CD4-positive, alpha-beta T cell treated with Interleukin-4 for 4 hours (primary cell): ENCODE measurements at places on chromosomes 4 and X.

- DNase-seq, result no peak
These were observed 190.3 kb upstream of the SPOCK3 start for GRCh38 chr4:167424341-167425256.

- DNase-seq, result no peak
These were observed 147.5 kb upstream of the SMIM31 start for GRCh38 chr4:164606478-164606877.

- peak; percentile 10 for DNase-seq
These were observed 645 bp downstream of the AMMECR1 start for GRCh38 chrX:110317061-110317819.

DNA sequence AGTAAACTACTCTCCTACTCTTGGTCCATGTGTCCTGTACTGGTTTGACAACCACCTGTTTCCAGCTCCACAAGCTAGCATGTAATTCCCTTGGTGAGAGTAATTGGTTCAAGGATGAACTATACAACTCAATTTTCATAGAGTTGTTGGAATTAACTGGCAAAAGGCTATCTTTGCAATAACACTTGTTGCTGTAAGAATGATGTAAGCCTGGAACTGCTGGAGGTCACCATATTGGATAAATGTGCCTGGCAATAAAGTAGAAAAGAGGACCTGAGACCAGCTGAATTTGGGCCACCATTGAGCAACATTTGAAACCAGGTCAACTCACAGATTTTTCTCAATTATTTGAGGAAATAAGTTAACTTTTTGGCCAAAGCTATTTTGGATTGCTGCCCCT is 175.5 kb downstream of the CAMK2D start:
- DNase-seq, result no peak

- DNase-seq, result no peak
These were observed 125.7 kb downstream of the CAMK2D start for GRCh38 chr4:113635739-113636437.

DNA sequence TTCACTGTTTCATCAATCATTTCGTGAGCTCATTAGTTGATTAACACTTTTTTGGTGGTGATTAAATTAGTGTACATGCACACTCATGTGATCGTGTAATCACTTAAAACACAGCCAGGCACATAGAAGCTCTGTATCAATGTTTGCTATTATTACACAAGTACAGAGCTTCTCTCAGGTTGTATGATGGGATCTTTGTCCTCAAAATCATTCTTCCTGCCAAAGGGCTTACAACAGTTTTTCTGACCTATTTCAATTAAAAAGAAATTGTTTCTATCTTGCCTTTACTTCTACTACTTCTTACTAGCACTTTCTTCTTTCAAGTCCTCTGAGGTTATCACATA is 145.1 kb downstream of the AMELX start:
- no peak for DNase-seq

DNA sequence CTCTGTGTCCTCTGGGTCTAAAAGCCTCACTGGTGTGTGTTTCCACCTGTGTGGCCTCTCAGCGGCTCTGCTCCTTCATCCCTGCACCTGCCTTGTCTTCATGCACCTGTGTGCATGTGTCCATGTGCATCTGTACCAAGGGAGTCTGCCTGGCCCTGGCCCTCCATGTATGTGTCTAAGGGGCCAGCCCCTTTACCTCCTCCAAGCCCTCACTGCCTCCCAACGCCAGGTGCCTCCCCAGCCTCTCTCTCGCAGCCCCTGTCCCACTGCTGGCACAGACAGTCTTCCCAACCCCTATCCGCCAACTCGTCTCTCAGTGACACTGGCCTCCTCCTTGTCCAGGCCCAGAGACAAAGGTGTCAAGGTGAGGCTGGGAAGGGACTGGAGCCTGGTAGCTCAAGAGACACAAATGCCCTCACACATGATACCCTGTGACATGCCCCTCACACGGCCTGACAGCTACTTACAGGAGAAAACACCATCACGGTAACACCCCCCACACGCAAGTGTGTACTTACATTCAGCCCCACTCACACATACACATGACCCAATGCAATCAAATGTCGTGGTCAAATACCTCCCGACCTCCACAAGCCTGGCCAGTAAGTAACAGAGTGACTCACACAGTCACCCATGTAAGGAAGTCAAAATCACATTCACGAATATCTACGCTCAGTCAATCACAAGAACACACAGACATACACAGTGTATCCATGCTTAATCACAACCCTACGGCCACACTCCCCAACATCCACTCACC is 11.4 kb downstream of the L1CAM start:
- DNase-seq, result no peak

DNA sequence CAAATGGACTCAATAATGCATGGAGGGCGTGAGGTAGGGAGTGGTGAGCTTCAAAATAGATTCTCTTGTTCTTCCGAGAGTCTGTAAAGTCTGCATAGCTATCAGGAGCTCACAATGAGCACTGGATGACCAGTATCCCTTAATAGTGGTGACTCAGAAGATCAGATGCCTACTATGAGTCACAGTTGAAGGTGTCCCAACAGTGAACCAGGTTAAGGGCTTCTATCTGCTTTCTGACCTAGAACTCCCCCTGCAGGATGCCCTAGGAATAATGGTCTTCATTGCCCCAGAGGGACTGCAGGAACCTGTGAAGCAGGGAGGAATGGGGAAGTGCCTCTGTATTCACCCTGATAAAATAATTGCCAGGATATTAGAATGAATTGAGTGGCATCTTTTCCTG is 22.1 kb downstream of the DGKK start:
- DNase-seq, result no peak

GRCh38 chr4:185839194-185839712 is 27.3 kb upstream of the SORBS2 start:
- no peak for DNase-seq

- no peak for DNase-seq
These were observed 3.3 kb upstream of the TAPT1 start for GRCh38 chr4:16229604-16230003.

- no peak for DNase-seq
These were observed 1537.9 kb downstream of the PCDH18 start for GRCh38 chr4:135994360-135994759.

- DNase-seq, result no peak
These were observed 6.4 kb upstream of the HAUS7 start for GRCh38 chrX:153476666-153477363.

DNA sequence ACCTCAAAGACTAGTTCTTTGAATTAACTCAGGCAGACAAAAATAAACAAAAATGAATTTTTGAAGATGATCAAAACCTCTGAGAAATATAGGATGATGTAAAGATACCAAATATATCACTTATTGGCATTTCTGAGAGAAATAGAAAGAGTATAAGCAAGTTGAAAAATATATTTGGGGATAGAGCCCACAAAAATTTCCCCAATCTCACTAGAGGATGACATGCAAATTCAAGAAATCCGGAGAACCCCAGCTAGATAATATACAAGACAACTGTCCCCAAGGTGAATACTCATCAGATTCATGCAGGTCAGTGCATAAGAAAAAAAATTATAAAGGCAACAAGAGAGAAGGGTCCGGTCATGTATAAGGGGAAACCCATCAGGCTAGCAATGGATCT is 129.1 kb downstream of the CXXC4 start:
- DNase-seq, result no peak

DNA sequence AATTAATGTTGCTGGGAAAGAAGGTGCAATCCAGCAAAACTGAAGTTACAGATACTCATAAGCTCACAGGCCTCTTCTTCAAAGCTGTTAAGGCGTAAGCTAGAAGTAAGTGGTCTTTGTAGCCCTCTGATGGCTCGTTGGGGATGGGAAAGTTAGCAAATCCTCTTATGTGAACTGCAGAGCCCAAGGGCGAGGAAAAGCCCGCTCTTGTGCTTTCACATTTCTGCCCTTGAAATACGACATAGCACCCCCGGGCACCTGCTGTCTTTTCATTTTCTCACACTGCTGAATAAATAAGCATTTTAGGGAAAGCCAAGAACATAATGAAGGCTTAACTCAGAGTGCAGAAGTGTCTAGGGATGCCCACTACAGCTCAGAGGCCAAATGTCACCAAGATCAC is 73.1 kb upstream of the SORBS2 start:
- DNase-seq, result no peak

GRCh38 chr4:24278693-24279092 is 305.7 kb downstream of the DHX15 start:
- no peak for DNase-seq

DNA sequence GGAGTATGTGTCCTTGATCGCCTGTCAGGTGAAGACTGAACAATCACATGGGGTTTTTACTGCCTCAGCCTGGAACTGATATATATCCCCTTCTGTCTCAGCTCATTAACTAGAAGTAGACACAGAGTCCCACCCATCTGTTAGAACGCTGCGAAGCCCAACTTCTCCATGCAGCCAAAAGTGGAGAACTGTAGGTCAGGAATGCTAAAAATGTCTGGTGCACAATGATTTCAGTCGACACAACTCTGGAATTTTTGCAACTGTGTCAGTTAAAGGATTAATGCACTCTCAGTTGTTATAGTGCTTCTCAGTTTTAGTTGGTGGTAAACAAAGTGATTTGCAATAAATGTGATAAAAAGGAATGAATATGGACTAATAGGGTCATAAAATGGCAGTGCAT is 287.2 kb downstream of the INPP4B start:
- DNase-seq, result no peak

DNA sequence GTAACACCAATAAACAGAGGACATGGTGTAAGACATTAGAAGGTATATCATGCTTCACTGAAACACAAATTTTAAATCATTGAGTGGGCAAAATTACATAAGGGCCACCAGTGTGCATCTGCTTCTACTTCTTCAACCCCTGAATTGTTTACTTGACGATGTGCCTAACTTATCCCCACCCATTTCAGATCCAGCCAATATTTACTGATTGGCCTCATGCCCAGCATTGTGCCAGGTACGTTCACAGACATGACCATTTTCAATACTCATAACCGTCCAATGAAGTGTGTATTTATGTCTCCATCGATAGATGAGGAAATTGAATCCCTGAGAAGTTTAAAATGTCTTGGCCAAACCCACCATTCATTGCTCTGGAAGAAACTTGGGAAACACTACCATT is 208.3 kb upstream of the MID1 start:
- DNase-seq, result no peak

DNA sequence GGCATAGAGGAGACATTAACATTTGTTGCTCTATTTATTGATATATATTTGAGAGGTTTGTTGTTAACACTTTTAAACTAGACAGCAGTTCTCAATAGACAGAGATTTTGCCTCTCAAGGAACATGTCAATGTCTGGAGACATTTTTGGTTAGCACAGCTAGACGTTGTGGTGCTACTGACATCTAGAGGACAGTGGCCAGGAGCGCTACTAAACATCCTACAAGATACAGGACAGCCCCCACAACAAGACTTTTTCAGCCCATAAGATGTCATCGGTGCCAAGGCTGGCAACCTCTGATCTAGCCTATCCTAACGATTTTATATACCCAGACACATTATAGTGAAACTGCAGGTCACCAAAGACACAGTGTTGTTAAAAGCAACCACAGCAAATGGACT is 18.4 kb upstream of the CTSO start:
- DNase-seq, result no peak

- no peak for DNase-seq
These were observed 206.3 kb downstream of the ARHGAP24 start for GRCh38 chr4:85681221-85681657.

- no peak for DNase-seq
These were observed 224.9 kb upstream of the FAT1 start for GRCh38 chr4:186948361-186949242.

DNA sequence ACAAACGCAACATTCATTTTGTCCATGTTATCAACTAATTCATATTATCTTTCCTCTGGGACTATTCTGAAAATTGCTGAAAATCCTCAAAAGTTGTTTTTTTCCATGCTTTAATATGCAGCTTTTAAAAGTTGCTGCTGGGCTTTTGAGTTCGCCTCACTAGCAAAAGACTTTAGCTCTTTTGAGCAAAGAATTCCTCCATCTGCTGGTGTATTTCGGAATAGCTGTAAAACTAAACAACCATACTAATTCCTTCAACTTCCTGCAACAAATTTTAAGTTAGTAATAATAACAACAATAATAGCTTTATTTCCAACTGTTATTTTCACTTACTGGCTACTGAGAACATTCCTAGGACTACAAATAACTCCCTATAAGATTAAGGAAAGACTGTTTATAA is 124.5 kb upstream of the PLAC1 start:
- no peak for DNase-seq

GRCh38 chr4:138663883-138664282 is 351.7 kb upstream of the NOCT start:
- DNase-seq, result no peak

DNA sequence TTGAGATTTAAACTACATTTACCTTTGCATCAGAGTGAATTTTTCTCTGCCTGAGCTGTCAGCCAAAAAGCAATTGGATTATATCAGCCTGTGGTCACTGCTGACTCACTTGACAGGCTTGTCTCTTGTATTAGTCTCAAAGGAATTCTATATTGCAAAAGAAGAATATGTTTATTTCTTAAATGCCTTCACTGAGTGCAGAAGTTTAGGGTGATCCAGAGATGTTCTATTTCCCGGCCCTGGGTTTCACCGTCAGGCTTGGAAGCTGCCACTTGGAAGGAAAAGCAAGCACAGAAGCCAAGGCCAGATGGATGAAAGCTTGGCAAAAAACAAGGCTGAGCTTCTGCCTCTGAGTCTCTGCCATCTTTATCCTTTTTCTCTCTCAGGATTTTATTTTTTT is 80.9 kb downstream of the FAM114A1 start:
- DNase-seq, result peak; percentile 14

DNA sequence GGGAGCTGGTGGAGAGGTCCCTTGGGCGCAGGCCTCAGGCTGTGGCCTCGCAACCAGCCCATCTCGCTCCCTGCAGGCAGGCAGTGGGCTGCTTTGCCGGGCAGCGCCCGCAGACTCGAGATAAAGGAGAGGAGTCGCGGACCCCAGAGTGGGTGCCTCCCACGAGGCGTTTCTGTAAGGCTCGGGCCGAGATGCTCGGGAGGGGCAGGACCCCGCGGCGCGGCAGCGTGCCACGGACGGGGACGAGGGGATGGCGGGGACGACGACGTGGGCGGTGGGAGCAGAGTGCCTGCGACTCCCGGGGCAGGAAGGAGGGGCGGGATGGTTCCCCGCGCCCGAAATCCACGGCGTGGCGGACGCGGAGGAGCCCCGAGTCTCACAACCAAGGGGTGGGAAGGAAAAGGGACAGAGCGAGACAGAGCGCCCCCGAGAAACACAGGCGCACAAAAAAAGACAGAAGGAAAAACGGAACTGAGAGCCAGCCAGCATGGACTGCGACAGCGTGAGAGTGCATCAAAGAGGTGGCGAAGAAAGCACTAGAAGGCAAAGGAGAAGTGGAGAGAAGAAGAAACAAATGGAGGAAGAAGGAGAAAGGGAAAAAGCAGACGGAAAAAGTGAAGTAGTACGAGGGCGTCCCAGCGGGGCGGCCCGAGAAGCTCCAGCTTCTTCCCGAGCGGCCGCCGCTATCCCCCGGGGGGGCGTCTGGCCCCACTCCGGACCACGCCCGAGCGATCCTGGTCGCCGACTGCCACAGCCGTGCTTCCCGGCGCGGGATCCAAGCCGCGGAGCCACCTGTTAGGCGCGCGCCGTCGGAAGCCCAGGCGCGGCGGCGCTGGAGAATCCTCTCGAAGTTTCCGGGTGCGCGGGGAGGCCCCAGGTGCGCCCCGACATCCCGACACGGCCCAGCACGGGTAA is 1.5 kb downstream of the BEND4 start:
- no peak for DNase-seq
